Femur (tissue), 1 donor: ENCODE measurements at places on chromosomes 7 and 10.

- DNase-seq: peak; percentile 72
These were observed 137.2 kb downstream of the VIPR2 start for GRCh38 chr7:159007364-159007995.

- no peak for DNase-seq
These were observed 64.9 kb upstream of the GNA12 start for GRCh38 chr7:2909043-2909442.

- DNase-seq: no peak
These were observed 4.1 kb upstream of the CTBP2 start for GRCh38 chr10:125164421-125164820.

- no peak for DNase-seq
These were observed 101.0 kb downstream of the AOAH start for GRCh38 chr7:36623247-36623646.

DNA sequence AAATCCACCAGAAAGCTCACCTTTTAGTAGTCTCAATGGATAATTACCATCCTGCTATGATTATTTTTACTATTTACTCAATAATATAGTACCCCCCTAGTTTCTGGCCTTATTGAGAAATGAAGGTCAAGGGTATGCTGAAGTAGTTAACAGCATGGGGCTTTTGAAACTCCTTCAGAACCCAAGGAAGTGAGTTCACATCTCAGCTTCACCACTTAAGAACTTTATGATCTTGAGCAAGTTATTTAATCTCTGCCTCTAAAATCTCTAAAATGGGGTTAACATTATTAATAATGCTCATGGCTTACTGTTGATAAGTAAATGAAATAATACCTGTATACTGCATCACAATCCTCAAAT lies 5.8 kb downstream of the MTPN start:
- no peak for DNase-seq

- DNase-seq: peak; percentile 61
These were observed 53.5 kb downstream of the ABLIM1 start for GRCh38 chr10:114604357-114605130.

GRCh38 chr10:104096692-104097091 lies 11.0 kb upstream of the COL17A1 start:
- DNase-seq: no peak

DNA sequence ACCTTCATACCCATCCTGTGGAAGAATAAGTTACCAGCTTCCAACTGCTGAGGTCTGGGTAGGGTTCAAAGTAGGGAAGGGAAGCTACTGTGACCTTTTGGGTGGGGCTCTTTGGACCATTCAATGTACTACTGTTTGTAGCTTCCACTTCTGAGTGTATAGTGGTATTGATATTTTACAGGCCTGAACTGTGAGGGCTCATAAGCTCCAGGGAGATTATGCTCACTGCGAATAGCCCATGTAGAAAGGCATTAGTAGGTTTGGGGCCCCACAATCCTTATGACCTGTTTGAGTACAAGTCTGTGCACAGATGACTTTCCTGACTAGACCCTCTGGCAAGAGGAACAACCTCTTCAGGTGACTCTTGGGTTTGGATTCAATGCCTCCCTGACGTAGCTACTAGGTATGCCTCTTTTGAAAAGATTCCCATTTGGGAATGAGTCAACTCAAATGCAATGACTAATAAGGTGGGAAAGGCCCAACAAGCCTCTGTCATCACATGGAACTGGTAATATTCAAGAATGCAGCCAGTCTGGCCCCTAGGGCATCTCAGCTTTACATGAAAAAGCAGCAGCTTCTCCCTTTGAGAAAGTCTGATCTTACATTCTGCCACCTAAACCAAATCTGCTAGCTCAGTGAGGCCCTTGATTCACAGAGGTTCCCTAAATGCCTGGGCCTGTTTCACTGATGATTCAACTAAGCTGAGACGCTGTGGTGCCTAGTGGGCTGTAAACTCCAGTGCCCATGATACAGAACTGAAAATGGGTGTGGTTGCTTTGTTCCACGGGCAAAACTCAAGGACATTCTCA lies 79.8 kb downstream of the ABI1 start:
- DNase-seq: no peak
